ENCODE measurements at places on chromosomes 1 and 21.

DNA sequence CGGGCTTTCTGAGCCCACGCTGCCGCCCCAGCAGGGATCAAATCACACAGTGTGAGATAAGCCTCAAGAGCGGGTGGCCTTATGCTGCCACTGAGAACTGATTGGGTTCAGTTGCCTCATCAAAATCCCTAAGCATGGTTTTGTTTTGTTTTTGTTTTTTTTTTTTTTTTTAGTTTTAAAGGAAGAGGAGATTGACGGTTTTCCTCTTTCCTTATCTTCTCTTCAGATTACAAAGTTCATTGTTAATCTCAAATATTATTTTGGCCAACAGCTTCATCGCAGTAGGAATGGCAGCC lies 651 bp downstream of the COA6 start:
- DNase-seq: no peak

DNA sequence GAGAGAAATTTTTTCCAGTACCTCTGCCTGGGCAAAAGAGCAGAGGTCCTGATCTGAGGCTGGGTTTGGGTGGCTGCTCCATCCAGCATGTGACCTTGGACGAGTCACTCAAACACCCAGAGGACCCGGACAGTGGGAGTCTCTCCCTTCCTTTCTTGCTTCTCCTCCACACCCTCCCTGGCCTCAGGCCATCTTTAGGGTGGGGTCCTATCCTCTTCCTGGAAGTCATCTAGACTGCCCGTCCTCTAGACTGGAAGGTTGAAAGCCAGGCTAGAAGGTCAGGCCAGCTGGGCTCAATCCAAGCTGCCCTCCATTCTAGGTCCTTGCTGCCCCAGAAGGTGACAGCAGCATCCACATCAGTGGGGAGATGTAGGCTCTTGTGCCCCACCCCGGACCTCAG lies 599.5 kb downstream of the MATN1 start:
- DNase-seq: no peak

DNA sequence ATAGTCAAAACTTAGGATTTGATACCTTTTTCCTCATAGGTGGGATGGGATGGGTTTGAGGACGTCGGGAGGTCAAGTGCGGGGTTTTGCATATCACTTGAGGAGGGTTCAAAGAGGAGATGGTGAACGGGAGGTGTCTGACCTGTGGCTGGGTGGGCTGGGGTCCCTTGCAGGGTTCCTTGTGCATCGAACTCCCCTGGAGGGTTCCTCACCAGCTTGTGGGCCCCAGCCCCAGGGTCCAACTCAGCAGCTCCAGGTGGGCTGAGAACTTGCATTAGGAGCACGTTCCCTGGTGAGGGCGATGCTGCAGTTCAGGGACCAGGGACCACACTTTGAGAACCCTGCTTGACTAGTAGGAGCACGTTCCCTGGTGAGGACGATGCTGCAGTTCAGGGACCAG lies 23.2 kb downstream of the TRPM2 start:
- DNase-seq: no peak

DNA sequence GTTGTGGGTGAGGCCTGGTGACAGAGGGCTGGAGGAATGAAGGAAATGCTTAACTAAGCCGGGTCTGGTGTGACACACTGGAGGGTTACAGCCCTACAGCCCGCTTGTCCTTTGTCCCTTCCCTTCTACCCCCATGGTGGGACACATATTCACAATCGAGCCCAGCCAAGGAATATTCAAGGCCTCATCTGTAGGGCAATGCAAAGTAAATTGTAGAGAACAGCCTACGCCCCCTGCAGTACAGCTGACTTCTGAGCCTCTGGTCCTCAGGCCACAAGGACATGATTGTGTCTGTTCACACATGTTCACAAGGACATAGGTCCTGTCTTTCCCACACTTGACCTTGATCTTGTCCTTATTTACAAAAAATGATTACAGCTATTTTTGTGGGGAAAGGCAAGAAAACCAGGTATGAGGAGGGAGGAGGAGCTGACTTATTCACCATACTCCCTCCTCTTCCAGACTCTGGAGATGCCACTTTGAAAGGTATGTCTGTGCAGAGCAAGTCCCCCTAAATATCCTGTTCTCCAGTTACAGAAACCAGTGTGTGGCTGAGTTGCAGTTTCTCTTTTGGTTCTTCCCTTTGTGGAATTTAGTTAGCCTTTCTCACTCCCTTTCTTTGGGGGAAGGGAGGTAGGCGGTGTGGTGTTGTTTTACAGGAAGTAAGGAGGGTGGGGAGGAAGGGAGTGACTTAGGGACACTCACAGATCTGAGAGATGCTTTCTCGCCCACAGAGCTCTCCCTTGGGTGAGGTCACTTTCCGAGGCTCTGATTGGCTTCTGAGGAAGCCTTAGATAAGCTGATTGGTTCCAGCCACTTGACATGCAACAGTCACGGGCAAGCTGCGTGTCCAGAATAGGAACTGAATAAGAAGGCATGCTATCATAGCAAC lies 14.6 kb downstream of the POLR3GL start:
- DNase-seq: peak; percentile 72

DNA sequence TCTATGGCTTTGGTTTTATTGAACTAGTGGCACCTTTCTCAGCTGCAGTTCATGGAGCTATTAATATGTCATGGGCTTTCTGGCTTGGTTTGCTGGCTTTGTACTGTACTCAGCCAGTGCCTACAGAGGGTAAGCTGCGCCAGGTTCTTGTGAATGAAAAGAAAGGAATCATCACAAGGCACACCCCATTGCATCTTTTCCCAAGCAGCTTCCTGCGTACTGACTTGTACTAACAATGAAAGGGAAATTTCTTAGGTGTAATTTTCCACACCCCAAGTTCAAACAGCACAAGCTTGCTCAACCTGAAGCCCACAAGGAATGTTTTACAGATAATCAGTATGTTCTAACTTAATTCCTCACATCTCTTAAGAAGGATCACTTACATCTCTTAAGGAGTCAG lies 78.0 kb upstream of the TNFSF18 start:
- no peak for DNase-seq

DNA sequence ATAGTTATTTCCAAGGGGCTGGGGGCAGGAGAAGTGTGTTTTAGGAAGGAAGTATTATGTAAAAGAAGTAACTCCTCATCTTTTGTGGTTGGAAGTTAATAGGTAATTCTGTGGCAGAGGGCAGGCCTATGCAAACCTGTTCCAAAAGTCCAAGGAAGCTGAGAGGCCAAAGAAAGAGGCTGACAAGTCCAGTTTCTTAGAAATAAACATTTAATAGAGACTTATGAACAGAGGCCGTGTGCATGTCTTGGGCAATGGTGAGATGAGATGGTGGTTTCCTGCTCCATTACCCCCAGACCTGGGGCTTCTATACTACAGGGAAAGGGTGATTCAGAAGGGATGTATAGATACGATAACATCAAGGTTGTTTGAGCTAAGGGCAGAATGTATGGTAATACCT lies 7.6 kb upstream of the CA14 start:
- no peak for DNase-seq

GRCh38 chr1:94539496-94539895 lies 2.1 kb downstream of the F3 start:
- DNase-seq: no peak

DNA sequence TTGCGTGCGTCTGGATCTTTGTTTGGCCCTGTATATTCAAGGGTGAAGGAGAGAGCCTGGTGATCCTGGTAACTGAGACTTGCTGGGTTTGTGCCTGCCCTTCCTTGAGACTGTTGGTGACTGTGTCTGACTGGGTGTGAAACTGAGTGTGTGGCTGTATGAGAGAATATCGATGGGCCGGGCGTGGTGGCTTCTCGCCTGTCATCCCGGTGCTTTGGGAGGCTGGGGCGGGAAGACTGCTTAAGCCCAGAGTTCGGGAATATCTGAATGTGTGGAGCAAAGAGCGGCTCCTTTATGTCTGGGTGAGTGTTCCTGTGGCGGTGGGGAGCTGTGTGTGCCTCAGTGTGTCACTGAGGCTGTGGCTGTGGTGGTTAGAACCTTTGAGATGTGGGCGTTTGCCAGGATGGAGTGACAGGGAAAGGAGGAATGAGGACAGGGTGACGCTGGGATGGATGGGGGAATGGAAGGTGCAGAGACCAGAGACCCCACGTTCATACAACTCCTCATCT lies 2.7 kb upstream of the MARCKSL1 start:
- no peak for DNase-seq

DNA sequence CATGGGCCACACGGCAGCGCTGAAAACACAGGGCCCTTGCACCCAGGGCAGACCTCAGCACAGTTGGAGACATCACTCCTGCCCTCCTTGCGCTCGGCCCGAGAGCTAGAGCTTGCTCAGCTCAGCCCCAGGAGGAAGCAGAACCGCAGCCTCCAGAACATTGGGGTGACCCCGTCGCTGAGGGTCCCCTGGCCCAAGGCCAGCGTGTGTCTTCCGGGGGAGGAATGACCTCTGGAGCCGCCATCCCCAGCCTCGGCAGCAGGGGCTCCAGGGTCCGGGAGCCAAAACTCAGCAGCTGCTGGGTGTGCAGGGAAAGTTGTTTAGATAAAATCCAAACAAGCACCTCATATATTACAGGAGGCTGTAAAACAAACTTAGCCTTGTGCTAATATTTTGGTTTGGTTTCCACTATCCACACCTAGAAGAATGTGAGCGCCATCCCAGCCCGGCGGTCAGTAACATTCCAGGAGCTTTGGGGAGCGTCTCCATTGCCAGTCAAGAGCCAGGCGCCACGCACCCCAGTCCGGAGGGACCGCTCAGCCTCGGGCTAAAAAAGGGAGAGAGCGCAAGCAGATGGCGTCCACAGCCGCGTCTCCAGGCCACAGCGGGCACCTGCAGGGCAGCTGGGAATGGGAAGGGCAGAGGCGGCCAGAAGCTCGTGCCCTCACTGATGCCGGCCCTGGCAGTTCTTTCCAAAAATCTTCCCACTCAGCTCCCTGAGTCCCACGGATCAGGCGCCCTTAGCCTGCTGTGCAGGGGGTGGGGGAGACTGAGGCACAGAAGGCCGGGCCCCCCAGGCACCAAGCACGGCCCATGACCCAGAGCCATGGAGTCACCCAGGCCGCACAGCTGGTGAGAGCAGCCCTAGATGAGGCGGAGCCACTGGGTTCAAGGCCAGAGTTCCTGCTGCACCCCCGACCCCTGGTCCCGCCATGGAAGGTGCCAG lies 52.0 kb downstream of the SLX9 start:
- DNase-seq: no peak

DNA sequence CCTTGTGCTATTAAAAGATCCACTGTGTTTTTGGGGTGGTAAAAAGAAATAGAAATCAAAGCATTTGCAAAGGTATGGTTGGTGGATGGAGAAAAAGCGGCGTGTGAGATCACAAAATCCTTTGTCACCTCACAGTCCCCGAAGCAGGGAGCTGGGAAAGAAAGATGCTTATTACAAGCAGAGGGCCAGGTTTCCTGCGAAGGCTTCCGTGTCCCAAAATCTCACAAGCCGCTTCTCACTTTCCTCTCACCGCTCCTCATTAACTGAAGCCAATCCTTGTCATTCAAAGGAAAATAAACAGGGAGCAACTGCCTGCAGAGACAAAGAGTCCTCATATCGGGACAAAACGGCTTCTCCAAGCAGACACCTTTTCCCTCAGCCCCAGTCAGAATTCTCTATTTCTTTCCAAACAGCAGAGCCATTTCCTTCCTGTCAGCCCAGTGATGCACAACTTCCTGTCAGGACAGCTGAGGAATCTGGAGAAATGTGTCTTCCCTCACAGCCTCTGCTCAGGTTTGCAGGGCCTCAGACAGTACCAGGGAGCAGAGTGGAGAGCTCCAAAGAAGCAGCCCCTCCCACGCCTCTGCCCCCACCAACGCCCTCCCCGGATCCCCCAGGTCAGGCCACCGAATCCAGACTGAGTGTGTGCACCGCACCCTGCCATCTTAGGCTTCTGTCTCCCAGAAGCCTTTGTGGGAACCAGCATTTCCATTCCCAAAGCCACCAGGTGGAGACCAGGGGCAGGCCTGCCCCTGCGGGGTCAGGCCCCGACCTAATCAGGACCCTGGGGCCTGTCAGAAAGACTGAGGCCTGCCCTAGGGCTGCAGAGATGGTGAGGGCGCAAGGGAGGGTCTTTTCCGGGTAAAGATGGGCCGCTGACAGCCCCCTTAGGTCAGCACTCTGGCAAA lies 29.6 kb downstream of the KCNN3 start:
- DNase-seq: no peak

GRCh38 chr1:104064399-104064798 lies 314.7 kb downstream of the AMY1C start:
- no peak for DNase-seq

- DNase-seq: no peak
Measured at GRCh38 chr1:225818229-225818628, 8.3 kb downstream of the EPHX1 start.

DNA sequence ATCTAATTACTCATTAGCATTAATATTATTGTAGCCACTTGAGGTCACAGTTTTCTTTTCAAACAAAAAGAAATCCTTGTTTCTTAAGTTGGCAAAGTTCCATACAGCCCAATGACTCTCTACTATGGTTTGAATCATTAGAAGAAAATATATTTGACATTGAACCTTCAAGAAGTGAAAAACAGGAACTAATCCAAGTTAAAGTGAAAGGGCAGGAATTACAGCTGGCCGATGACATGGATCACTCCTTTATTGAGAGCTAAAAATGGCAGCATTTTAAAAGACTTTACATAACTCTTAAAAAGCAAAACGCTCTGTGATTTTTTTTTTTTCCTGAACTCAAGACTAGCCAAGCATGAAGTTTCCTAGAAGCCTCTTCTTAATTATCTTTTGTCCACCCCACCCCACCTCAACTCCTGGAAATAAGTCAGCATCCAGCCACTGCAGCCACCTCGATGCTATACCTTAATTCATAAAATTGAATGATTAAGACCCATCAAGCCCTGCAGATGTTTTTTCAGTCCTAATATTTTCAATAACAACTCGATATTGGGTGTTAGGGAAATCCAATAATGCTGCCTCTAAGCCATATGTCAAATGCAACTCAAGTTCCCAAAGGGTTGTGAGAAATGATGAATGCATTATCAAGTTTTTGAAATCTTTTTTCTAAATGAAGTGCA lies 323.1 kb downstream of the HHIPL2 start:
- DNase-seq: no peak

- no peak for DNase-seq
Measured at GRCh38 chr1:168513656-168514404, 30.0 kb downstream of the XCL2 start.

- DNase-seq: no peak
Measured at GRCh38 chr1:81878538-81878937, 77.8 kb downstream of the ADGRL2 start.
